Immature natural killer cell (primary cell): ENCODE measurements at places on chromosomes 3 and 15.

GRCh38 chr3:40254891-40255290 lies 54.6 kb upstream of the EIF1B start:
- no peaks in the 10 kb centered on the region for H3K4me1 ChIP-seq
- H3K27ac ChIP-seq = no peak overlapping the region
- DNase-seq = no peak
- no peak overlapping the region for H3K4me3 ChIP-seq
- peaks cover 1% of the 10 kb centered on the region for H3K27me3 ChIP-seq

GRCh38 chr3:190003681-190004123 lies 117.0 kb downstream of the P3H2 start:
- H3K4me3 ChIP-seq = no peak overlapping the region
- DNase-seq = no peak
- no peaks in the 10 kb centered on the region for H3K27me3 ChIP-seq
- no peak overlapping the region for H3K27ac ChIP-seq

DNA sequence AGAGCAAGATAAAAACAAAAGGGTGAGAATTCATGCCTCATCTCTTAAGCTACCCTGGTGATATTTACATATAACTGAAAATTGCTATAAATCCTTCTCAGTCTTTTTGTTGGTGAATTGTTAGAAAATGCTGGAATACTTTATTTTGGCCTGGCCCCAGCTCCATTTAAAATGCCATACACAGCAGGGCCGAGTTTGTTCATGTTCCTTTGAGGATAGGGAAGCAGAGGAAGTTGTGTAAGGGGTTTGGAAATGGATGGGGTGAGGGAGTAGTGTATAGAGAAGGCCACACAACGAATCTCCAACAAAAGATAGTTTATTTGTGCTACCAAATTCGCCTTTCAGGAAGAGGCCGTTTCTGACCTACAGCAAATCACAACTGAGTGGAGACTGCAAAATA lies 78.6 kb upstream of the ADAMTS9 start:
- H3K4me3 ChIP-seq = no peak overlapping the region
- no peak overlapping the region for H3K27ac ChIP-seq
- no peak for DNase-seq
- H3K36me3 ChIP-seq = no peaks in the 10 kb centered on the region

DNA sequence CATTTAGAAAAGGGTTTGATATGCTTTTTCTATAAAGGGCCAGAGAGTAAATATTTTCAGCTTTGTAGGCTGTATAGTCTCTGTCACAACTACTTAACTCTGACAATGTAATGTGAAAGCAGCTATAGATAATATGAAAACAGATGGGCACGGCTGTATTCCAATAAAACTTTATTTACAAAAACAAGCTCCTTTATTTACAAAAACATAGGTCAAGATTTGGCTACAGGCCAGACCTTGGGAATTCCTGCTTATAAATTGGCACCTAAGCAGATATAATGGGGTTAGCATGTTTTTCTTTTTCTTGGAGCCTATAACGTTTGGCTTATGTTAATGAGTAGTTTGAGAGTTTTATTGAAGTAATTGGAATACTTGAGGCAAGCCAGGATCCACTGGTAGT lies 119.4 kb upstream of the CGNL1 start:
- no peak overlapping the region for H3K4me3 ChIP-seq
- H3K27ac ChIP-seq = no peak overlapping the region
- H3K36me3 ChIP-seq = peaks cover 11% of the 10 kb centered on the region
- no peak for DNase-seq

GRCh38 chr15:37907136-37907535 lies 27.3 kb upstream of the TMCO5A start:
- H3K36me3 ChIP-seq = no peaks in the 10 kb centered on the region
- H3K4me1 ChIP-seq = no peaks in the 10 kb centered on the region
- no peak overlapping the region for H3K27ac ChIP-seq
- H3K27me3 ChIP-seq = no peaks in the 10 kb centered on the region

- peaks cover 11% of the 10 kb centered on the region for H3K36me3 ChIP-seq
- H3K4me3 ChIP-seq = no peak overlapping the region
- no peaks in the 10 kb centered on the region for H3K27me3 ChIP-seq
- H3K27ac ChIP-seq = peak overlapping the region; percentile 56
These were observed 39.7 kb downstream of the NBEAL2 start for GRCh38 chr3:47019201-47019600.

DNA sequence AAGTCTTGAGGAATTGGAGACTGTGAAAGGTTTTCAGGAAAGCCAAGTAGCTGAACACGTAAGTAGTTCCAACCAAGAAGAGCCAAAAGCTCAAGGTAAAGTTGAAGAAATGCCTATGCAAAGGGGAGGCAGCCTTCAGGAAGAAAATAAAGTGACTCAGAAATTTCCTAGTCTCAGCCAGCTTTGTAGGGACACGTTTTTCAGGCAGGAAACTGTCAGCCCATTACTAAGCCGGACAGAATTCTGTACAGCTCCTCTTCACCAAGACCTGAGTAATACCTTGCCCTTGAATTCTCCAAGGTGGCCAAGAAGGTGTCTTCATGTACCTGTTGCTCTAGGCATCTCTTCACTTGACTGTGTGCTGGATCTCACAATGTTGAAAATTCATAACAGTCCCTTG lies 48.6 kb downstream of the CDAN1 start:
- no peak overlapping the region for H3K27ac ChIP-seq
- H3K4me1 ChIP-seq = peaks cover 18% of the 10 kb centered on the region
- H3K36me3 ChIP-seq = peaks cover 12% of the 10 kb centered on the region
- peaks cover 2% of the 10 kb centered on the region for H3K27me3 ChIP-seq
- no peak overlapping the region for H3K4me3 ChIP-seq

GRCh38 chr3:177615015-177615414 lies 417.7 kb upstream of the TBL1XR1 start:
- H3K4me1 ChIP-seq = no peaks in the 10 kb centered on the region
- no peak for DNase-seq
- H3K4me3 ChIP-seq = no peak overlapping the region
- H3K27me3 ChIP-seq = peaks cover 2% of the 10 kb centered on the region
- H3K36me3 ChIP-seq = no peaks in the 10 kb centered on the region
- no peak overlapping the region for H3K27ac ChIP-seq

- no peaks in the 10 kb centered on the region for H3K4me1 ChIP-seq
- DNase-seq = no peak
- H3K27ac ChIP-seq = no peak overlapping the region
- H3K4me3 ChIP-seq = no peak overlapping the region
These were observed 99.4 kb downstream of the ALCAM start for GRCh38 chr3:105466072-105466471.

- H3K4me1 ChIP-seq = no peaks in the 10 kb centered on the region
- peaks cover 17% of the 10 kb centered on the region for H3K36me3 ChIP-seq
- DNase-seq = no peak
- H3K4me3 ChIP-seq = no peak overlapping the region
- H3K27ac ChIP-seq = no peak overlapping the region
- peaks cover 2% of the 10 kb centered on the region for H3K27me3 ChIP-seq
These were observed 179.4 kb downstream of the CDIN1 start for GRCh38 chr15:36758800-36759199.

DNA sequence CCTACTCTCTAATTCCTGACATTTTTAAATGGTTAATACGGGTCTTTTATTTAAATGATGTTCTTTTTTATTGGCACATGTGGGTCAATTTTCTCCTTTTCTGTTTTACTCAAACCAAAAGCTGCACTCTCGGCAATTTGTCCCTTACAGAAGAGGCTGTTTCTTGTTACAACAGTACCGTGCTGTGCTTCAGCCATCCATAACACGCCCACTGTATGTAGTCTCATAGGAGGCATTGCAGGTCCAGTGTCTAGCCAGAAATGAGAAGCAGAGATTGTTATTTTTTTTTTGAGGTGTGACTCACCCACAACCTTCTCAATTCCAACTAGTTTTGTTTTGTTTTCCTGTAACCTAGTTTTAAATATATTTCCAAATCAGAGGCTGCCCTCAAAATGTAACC lies 164.6 kb downstream of the GMNC start:
- DNase-seq = no peak
- no peaks in the 10 kb centered on the region for H3K27me3 ChIP-seq
- H3K36me3 ChIP-seq = no peaks in the 10 kb centered on the region
- H3K4me3 ChIP-seq = no peak overlapping the region
- no peak overlapping the region for H3K27ac ChIP-seq

DNA sequence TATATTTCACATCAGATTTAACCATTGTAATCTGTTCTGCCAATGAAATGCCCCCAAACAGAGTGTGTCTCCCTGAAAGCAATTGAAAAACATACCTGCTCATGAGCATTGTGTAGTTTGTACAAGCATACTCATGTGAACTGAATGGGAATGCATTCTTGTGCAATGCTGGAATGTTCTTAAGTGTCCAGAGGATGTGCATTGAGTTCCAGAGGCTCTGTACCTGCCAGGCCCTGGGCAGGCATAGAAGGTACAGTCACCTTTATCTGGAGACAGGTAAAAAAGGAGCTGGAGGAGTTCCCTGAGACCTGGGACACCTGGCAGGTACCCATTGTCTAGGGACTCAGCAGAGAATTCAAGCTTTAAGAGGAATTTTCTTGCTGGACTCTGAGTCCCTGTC lies 2.8 kb downstream of the MRAS start:
- H3K27ac ChIP-seq = no peak overlapping the region
- H3K4me1 ChIP-seq = peaks cover 17% of the 10 kb centered on the region
- DNase-seq = no peak
- H3K4me3 ChIP-seq = no peak overlapping the region
- no peaks in the 10 kb centered on the region for H3K36me3 ChIP-seq

DNA sequence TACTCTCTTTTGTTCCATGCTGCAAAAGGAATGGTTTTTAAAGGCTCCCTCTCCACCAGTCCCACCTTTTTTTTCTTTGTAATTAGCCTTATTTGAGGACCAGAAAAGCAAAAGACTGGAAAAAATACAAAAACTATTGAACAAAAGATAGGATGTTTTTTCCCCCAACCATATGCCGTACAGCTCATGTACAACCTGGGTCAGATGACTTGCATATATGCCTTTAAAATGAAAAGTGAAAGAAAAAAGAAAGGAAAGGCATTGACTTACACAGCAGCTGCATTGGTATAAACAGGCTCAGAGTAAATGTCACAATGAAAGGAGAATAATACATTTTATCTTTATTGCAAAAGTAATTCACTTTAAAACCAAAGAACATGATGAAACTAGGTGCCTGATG lies 69.5 kb upstream of the CMC1 start:
- H3K36me3 ChIP-seq = no peaks in the 10 kb centered on the region
- H3K27ac ChIP-seq = peak overlapping the region; percentile 65

- H3K36me3 ChIP-seq = no peaks in the 10 kb centered on the region
- DNase-seq = no peak
- no peaks in the 10 kb centered on the region for H3K27me3 ChIP-seq
- H3K27ac ChIP-seq = no peak overlapping the region
- no peak overlapping the region for H3K4me3 ChIP-seq
These were observed 38.2 kb downstream of the SNX4 start for GRCh38 chr3:125481786-125482185.

GRCh38 chr3:71495708-71496472 lies 87.6 kb downstream of the FOXP1 start:
- peak overlapping the region; percentile 69 for H3K4me3 ChIP-seq
- peak; percentile 45 for DNase-seq
- H3K27ac ChIP-seq = peak overlapping the region; percentile 97
- no peaks in the 10 kb centered on the region for H3K27me3 ChIP-seq
- H3K36me3 ChIP-seq = peaks cover 12% of the 10 kb centered on the region

DNA sequence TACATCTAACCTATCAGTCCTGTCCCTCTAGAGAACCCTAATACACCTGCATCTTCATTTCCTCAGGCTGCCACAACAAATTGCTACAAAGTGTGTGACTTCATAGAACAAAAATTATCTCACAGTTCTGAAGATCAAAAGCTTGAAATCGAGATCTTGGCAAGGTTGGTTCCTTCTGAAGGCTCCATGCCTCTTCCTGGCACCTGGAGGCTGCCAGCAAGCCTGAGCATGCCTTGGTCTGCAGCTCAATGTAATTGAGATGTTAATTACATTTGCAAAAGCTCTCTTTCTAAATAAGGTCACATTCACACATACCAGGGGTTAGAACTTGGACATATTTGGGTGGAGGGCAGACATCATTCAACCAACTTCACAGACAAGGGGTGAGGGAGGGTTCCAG lies 86.4 kb upstream of the ABHD17C start:
- no peaks in the 10 kb centered on the region for H3K36me3 ChIP-seq
- DNase-seq = no peak
- H3K4me1 ChIP-seq = no peaks in the 10 kb centered on the region
- no peak overlapping the region for H3K27ac ChIP-seq

DNA sequence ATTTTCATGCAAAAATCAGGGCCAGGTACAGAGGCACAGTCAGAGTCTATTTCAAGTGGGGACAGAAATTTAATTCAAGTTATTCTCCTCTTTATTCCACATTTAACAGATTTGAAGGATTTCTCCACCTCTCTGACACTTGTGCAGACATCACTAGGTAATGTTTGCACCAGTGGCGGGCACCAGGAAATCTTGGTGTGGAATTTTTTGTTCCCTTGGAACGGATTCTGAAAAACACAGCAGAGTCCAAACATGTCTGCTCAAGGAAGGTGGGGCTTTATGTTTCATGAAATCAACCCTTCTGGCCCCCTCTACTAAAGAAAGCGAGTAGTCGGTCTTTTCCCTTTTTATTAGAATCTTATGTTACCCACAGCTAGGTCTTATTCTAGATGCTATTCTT lies 271.2 kb upstream of the MDFIC2 start:
- H3K36me3 ChIP-seq = no peaks in the 10 kb centered on the region
- H3K27me3 ChIP-seq = peaks cover 2% of the 10 kb centered on the region
- H3K27ac ChIP-seq = no peak overlapping the region

DNA sequence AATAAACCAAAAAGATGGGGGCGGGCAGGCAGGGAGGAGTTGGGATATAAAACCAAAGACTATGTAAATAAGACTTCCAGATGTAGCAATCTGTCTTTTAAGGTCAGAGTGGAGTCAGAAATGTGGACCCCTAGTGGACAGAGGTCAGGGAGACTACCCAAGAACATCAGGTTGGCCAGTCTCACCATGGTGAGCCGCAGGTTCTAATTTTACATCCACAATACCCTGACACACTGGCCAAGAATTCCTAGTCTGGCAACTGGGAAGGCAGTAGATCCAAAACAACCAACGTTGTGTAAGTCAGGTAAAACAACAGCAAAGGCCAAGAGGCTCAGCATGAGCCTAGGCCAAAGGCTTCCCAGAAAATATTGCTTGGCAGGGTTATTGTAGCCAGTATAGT lies 203.4 kb downstream of the FOXP1 start:
- H3K4me1 ChIP-seq = peaks cover 18% of the 10 kb centered on the region
- H3K4me3 ChIP-seq = no peak overlapping the region
- no peaks in the 10 kb centered on the region for H3K36me3 ChIP-seq
- no peaks in the 10 kb centered on the region for H3K27me3 ChIP-seq

DNA sequence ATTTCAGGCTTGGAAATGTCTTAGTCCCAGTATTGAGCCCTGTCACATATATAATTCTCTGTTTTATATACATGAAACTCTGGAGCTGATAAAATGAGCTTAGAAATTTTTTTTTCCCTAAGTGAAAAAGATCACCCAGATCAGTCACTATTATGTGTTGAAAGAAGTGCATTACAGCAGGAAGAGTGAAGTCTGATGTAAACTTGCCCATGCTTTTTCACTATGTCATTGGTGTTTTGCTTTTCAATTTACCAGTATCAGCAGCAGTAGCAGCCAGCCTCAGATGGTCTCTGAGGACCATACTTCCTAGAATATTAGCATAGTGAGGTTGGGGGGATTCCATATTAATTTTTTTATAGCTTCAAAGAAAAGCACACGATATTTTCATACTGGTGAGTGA lies 255.6 kb upstream of the KCNH8 start:
- DNase-seq = no peak
- H3K4me1 ChIP-seq = peaks cover 29% of the 10 kb centered on the region
- H3K4me3 ChIP-seq = no peak overlapping the region
- H3K36me3 ChIP-seq = peaks cover 3% of the 10 kb centered on the region

GRCh38 chr15:70474471-70475406 lies 288.6 kb downstream of the UACA start:
- peak; percentile 75 for DNase-seq
- no peaks in the 10 kb centered on the region for H3K36me3 ChIP-seq
- H3K4me1 ChIP-seq = peaks cover 40% of the 10 kb centered on the region
- peak overlapping the region; percentile 93 for H3K4me3 ChIP-seq
- H3K27me3 ChIP-seq = peaks cover 29% of the 10 kb centered on the region
